ENCODE measurements at places on chromosomes 13 and 19.

DNA sequence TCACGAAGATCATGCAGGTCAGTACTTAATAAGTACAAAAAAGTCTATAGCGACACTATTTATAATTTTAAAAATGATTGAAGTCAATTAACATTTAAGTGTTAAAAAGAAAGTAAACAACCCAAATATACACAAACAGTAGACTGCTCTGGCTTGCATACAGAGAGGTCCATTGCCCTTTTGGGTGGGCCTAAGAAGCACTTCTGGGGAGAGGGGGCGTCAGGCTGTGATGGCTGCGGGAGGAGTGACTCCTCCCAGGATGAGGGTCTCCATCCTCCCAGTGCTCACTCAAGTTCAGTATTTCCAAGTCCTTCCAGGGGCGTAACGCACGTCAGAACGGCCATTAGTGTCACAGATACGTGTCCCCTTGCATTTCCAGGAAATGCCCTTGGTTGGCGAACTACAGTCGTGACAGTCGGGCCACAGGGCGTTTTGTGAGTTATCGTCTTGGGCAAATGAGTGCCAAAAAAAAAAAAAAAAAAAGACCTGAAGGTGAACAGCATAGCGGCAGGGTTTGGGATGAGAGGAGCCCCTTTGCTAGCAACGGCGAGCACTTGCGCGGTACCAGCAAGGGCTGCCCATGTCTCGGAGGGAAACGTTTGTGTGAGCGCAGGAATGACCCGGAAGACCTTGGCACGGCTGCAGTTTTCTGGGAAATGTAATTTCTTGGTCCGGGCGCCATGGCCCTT is at the start of gene SCGB2B2:
TSS of gene SCGB2B2 (minus strand) at position 463 of the 689 bp plus-strand sequence. CDS start 82,596 bp downstream, outside the sequence.
- peak; percentile 80 for DNase-seq

GRCh38 chr19:47741544-47742140 is 3.7 kb upstream of the NOP53 start:
- DNase-seq, result no peak

GRCh38 chr19:41959056-41960053 is at the start of gene RABAC1:
RABAC1 (minus strand) TSS chr19:41959321; CDS start chr19:41959292, 29 bp downstream.
- peak; percentile 94 for DNase-seq

- DNase-seq, result no peak
Measured at GRCh38 chr19:30309176-30309575, 63.0 kb upstream of the ZNF536 start.

DNA sequence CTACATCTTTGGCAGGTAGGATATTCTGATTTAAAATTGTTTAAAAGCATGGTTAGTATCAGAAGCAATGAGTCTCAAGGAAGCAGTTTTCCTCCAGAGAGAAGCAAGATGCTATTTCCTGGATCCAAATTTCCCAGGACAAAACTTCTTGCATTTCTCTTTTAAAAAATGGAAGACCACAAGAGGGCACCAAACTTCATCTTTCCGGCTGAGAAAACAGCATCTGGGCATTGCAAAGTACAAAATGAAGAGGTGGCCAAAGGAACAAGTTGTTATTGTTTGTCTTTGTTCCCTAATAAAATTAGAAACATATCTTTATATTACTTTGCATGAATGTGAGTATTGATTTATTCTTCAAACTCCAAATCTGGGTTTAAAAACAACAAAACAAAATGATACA is 60.0 kb upstream of the LRCH1 start:
- DNase-seq, result no peak
